ENCODE measurements at places on chromosomes 16 and 17.

GRCh38 chr17:69143683-69144231 lies 2.1 kb upstream of the ABCA6 start:
- DNase-seq = no peak

- DNase-seq = peak; percentile 41
These were observed 153.4 kb upstream of the GSE1 start for GRCh38 chr16:85459529-85460251.

GRCh38 chr16:57707331-57707730 lies 12.7 kb downstream of the DRC7 start:
- DNase-seq = no peak

DNA sequence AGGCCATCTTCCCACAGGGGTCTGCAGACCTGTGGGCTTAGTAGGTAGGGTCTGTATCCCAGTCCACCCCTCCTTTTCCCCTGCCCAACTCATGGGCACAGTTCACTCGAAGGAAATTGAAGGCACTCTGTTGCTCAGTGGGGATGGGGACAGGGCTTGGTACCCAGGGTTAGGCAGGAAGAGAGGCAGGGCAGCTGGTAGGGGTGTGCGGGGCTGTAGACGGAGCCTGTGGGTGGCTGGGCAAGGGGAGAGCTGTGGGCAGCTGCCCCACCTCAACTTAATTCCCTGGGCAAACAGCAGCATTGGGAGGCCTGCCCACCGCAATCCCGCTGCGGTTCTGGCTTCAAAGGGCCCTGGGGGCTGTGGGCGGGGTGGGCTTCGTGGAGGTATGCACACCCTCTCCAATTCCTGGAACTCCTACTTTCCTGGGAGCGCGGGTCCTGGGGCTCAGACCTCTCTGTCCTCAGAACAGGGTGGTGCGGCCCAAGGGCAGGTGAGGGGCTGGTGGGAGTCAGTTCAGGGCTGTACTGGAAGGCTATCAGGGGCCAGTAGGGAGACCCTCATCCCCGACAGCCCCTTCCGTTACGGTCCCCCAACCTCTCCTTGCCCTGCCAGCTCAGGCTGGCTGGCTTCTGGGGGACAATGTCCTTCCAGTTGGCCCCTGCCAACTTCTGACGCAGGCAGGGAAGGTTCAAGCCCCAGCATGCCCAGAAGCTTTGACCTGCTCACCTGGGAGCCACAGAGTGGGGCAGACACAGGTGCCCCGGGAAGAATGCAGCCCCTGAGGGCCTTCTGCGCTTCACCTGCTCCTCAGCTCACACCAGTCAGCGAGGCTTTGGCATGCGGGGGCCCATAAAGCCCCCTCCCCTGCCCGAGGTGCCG lies 9.1 kb downstream of the FOXJ1 start:
- DNase-seq = no peak

DNA sequence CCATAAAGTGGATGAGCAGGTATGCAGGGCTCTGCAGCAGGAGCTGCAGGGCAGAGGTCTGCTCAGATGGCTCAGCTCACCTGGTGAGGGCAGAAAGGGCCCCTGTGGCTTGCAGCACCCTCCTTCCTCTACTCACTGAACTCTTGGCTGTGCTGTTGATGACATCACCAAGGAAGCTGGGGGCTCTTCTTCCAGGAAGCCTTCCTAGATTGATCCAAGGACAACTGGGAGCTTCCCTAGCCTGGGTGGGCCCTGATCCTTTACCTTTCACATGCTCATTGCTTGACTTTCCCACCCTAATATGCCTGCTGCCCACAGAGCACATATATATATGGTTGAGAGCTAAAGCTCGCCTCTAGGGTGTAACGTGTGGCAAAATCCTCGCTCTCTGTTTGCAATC lies 2.5 kb downstream of the KIF19 start:
- no peak for DNase-seq

Measured in stomach (tissue), 19 donors.